ENCODE measurements at places on chromosomes 2 and 18.

DNA sequence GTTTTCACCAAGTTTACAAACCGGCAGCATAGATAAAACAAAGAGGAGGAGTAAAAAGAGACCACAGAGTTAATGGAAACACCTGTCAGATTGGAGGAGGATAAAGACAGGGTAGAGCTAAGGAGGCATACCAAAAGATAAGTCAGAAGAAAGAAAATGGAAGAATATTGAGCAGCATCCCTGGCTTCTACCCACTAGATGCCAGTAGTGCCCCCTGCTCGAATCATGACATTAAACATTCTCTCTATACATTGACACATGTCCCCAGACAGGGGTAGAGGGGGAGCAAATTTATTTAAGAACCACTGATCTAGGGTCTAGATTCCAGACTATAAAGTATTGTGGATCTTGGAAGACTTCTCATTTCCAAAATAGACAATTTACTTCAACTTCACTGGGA, 159.8 kb upstream of the ETAA1 start:
- no peak for DNase-seq

- DNase-seq = no peak
Observed at GRCh38 chr2:157261199-157261782, 3.8 kb downstream of the GALNT5 start.

DNA sequence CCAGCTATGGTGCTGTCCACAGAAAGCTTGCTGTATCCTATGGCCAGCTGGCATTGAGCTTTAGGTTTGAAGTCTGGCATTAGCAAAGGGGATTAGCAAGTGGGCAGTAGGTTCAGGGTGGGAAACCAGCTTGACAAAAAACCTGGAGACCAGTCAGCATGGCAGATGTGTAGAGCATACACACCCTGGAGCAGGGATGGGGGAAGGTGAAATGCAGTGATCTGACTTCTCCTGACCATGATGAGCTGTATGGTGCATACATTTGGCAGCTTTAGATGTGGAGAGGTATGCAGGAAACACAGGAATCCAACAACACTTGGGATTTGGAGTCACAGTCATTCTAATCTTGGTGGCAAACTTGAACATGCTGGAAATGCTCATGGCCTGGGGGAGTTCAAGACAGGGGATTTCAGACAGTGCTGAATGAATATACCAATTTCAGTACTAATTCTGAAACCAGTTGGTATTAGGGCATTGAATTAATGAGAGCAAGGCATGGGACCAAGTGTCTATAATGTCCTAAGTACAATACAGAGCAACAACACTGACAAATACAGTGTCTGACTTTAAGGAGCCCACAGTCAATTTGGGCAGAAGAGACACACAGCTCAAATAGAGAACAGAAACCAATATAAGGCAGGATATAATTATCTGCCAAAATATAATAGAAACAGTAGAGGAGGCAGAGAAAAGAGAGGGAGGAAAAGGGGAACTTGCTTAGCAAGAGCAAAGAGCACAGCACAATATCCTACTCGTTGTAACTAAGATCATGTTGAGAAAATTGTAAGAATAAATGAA, 11.8 kb downstream of the ARHGAP15 start:
- no peak for DNase-seq

- DNase-seq = no peak
Observed at GRCh38 chr2:97979904-97980303, 15.8 kb downstream of the TMEM131 start.

DNA sequence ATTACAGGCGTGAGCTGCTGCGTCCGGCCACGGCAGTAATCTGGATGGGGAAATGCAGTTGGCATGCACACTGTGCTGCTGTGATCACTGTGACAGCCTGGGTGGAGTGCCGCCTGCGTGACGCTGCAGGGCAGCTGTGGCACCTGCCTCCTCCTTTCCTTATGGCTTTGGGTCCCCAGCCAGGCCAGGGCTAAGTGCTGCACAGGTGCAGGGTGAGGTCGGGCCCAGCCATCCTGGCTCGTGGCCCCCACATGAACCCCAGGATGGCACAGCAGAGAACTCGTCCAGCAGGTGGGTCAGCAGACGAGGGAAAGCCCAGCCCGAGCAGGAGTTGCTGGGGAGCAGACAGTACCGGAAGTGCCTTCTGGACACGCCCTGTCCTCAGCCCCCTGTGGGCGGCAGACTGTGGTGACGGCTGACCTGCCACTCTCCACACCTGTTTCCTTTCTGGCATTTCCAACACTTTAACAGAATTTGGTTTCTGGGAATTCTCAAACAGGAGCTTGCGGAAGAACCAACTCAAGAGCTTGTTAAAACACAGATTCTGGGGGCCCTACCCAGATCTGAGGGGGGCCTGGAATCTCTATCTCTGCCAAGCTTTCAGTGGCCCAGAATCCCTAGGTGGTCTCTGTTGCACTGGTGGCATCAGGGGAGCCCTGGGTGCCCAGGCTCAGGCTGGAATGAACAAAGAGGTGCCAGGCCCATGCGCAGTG, 16.9 kb downstream of the HS1BP3 start:
- DNase-seq = no peak

GRCh38 chr18:59509481-59510442, 150.7 kb upstream of the LMAN1 start:
- DNase-seq = no peak

GRCh38 chr18:13889671-13890070, 25.7 kb downstream of the MC2R start:
- no peak for DNase-seq

GRCh38 chr2:202135091-202135874, 62.2 kb downstream of the KIAA2012 start:
- peak; percentile 77 for DNase-seq

- no peak for DNase-seq
Observed at GRCh38 chr2:168757223-168757622, 45.2 kb upstream of the NOSTRIN start.

DNA sequence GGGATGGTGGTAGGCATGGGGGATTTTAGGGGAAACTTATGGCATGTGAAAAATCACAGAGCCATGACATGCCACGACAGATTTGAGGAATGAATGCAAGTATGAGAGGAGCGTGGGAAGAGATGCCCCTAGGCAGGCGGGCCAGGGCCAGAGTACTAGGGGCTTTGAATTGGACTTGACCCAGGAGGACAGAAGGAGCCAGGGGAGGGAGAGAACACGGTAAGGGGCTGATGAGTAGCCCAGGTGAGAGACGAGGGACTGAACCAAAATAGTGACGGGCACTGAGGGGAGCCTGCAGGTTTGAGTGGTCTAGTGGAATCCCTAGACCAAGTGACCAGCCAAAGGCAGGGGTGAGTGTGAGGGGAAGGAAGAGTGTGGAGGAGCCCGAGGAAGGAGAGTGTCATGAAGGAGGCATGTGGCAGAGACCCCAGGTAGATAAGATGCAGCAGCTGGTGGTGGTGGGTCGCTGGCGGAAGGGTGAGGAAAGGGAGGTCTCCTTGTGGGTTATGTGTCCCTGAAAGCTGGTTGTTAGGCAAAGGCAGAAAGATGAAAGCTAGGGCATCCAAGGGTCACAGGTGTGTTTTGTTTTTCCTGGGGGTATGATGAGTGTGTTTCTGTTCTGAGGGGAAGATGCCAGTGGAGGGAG, 48.7 kb downstream of the ZBTB7C start:
- DNase-seq = no peak

DNA sequence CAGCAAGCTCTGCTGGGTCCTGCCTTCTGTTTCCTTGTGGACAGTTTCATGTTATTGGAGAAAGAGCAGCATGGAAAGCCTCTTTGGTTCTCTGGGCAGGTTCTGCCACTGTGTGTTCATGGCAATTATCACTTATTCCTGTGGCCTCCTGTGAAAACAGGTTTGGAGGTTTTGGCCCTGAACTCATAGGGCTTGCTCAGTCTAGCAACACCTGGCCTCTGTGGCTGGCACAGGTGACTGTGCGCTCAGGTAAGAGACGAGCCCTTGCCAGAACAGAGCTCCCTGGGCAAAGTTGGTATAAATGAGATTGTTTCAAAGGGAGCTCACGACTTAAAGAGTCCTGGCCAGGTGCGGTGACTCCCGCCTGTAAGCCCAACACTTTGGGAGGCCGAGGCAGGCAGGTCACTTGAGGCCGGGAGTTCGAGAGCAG, 5.7 kb downstream of the CEP68 start:
- no peak for DNase-seq

GRCh38 chr18:55413474-55413873, 174.5 kb downstream of the TCF4 start:
- DNase-seq = no peak

DNA sequence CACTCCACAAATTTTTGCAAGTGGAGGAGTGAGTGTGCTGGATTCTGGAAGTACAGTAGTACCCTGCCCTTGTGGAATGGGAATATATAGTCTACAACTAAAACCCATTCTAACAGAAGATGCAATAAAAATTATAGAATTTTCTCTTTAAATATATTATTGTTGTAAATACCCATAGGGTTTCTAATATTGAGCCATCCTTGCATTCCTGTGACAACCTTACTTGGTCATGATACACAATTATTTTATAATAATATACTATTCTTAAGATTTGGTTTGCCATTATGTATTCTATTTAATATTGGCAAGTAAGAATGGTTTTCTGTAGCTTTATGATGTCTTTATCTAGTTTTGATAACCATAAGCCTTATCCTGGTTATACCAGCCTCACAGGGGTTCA, 52.2 kb downstream of the EML6 start:
- no peak for DNase-seq
